ENCODE measurements at places on chromosomes 2 and 18.

- no peak for DNase-seq
Measured at GRCh38 chr2:239929504-239929903, 95.6 kb downstream of the NDUFA10 start.

GRCh38 chr2:41924709-41925408 is 123.0 kb upstream of the PKDCC start:
- no peak for DNase-seq

DNA sequence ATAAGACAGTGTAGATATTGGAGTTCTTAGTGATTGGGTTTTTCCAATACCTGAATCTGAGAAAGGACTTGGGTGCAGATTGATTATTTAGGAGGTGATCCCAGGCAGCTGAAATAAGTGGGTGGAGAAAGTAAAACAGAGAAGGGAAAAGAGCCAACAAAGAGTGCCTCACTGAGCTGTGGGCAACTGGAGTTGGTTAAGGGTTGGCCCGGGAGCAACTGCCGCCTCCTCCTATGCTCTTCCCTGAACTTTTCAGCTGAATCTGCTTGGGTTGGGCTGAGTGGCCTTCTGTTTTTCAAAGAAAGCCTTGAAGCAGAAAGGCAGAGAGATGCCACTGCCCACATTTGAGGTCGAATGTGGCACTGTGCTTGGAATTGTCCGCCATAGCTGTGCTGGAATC is 20.9 kb upstream of the CCDC150 start:
- DNase-seq: no peak

GRCh38 chr2:196601430-196602306 is 37.8 kb upstream of the CCDC150 start:
- DNase-seq: no peak

- no peak for DNase-seq
Measured at GRCh38 chr2:118103951-118104940, 16.0 kb downstream of the INSIG2 start.

DNA sequence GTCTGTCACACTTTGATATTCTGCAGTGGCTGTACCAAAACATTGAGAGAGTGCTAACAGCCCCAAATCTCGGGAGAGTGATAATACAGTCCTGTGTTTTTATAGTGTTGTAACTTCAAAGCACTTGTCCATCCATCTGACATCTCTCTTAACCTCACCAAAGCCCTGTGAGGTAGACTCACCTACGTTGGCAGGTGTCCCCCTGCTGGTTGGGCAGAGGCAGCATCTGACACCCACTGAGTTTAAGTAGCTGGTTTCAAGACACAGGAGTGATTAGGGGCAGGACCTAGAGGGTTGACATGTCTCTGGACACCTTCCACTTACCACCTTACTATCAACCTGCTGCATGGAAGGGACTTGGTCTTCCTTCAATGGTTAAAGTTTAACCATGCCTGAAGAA is 22.9 kb downstream of the COLEC12 start:
- no peak for DNase-seq

GRCh38 chr2:43397821-43398220 is 171.4 kb upstream of the ZFP36L2 start:
- no peak for DNase-seq

DNA sequence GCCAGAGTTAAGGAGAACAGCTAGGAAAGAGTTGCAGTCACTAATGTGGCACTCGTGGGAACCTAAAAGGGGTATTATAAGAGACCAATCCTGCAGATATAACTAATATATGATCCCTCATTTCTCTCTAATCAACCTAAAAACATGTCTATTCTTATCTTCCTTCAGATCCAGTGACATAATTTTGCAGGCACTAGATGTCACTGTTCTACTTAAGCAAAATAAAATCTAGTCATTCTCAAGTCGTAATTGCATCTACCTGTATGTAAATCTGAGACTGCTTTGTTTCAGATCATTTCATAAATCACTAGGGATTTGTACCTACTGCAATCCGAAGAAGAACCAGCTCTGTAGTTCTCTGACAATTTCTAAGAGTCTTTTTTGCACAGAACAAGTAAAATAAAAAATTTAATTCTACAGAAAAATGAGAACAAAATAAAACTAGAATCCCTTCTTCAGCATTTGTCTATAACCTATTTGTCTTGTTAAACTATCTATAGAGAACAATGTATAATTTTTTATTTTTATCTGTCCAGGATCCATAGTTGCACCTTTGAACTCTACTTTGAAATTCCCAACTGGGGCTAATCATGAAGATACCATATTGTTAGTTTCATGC is 56.5 kb upstream of the ERBB4 start:
- no peak for DNase-seq

All from NCI-H187 (cell line).